ENCODE measurements at places on chromosomes 16 and 17. TPM values are rescaled to one million over a fixed set of nuclear protein-coding genes. Genes with fewer than 3 reads are reported as not detected.
A peak's percentile ranks its signal among the peaks of the same experiment; 100 is the strongest.

GRCh38 chr17:45298546-45299285 is 18.1 kb downstream of the MAP3K14 start:
- H3K27me3 ChIP-seq: no peaks in the 10 kb centered on the region
- peaks cover 21% of the 10 kb centered on the region for H3K36me3 ChIP-seq
- no peak for DNase-seq
- no peak overlapping the region for H3K4me3 ChIP-seq

DNA sequence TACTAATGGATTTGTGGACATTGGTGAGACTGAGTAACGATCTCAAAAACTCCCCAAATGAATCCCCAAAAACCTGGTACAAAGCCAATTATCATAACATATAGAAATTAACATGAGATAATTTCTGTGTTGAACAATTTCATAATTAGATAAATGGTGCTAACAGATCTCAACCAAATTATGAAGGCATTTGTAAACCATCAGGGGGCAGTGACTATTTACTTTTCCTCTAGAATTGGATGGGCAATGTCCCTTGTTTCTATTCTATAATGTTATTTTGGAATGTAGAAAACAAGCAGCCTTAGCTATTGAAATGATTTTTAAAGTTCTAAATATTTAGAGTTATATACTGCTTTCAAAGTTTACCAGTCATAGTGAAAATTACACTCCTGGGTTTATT is 57.8 kb downstream of the MYH10 start:
- no peak for DNase-seq
- H3K4me3 ChIP-seq: no peak overlapping the region
- H3K27ac ChIP-seq: no peak overlapping the region

DNA sequence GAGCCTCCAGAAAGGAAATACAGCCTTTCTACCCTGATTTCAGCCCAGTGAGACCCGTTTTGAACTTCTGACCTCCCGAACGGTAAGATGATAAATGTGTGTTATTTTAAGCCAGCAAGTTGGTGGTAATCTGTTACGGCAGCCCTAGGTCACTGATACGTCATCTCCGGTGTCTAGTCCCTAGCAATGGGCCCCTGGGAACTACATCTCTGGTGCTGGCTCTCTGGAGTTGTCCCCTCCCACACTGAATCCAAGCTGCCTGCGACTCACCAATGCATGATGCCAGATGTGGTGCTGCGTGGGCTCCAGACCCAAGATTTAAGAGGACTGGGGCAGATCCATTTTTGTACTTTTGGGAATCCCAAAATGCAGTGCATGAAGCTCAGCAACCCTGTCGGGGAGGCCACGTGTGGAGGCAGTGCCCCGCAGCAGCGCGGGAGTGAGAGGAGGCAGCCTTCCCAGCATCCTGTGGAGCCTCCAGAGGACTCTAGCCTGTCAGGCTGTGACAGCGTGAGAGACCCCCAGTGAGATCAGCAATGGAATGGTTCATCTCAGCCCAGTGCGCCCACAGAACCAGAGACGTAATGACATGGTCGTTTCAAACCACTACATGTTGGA is 43.6 kb upstream of the USP7 start:
- H3K4me3 ChIP-seq: no peak overlapping the region
- H3K4me1 ChIP-seq: peaks cover 4% of the 10 kb centered on the region
- H3K27me3 ChIP-seq: no peaks in the 10 kb centered on the region
- no peak overlapping the region for H3K27ac ChIP-seq
- no peaks in the 10 kb centered on the region for H3K36me3 ChIP-seq

GRCh38 chr17:82200743-82201497 is 11.7 kb downstream of the CCDC57 start:
- no peak for DNase-seq
- no peak overlapping the region for H3K4me3 ChIP-seq
- peaks cover 9% of the 10 kb centered on the region for H3K36me3 ChIP-seq
- H3K27ac ChIP-seq: no peak overlapping the region
- H3K27me3 ChIP-seq: no peaks in the 10 kb centered on the region

DNA sequence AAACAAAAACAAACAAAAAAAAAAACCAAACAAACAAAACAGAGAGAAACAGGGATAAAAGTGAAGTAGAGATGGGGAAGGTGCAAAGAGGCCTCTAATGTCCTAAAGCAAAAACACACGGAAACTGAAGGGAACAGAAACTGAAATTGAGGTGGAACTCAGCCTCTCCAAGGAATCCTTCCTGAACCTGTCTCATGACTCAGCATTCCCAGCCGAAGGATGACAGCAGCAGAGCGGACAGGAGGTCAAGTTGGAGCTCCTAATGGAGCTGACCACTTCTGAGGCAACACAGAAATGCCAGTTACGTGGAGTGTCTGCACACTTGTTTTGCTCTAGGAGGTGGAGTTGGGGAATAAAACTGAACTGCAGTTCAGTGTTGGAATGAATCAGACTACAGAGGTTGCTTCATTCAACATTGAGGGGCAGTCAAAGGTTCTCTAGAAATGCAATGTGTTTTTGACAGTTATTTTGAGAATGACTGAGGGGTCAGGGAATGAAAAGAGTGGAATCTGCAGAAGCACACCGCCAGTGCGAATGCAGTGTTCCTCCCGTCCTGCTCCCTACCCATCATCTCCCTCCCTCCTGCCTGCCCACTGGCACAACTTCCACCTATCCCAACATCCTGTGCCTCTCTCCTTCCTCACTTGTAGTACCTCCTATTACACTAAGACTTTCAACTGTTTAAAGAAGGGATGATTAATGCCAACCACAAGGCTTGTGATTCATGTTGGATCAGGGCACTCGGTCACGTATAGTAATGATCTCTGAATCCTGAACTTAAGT is 6.3 kb downstream of the UBE2O start:
- H3K27me3 ChIP-seq: no peaks in the 10 kb centered on the region
- H3K36me3 ChIP-seq: no peaks in the 10 kb centered on the region
- H3K4me1 ChIP-seq: peaks cover 81% of the 10 kb centered on the region
- peak; percentile 76 for DNase-seq
- H3K27ac ChIP-seq: peak overlapping the region; percentile 48

The PRR11 gene
- total RNA-seq: 40.6 TPM

All from SJSA1 (cell line).